ENCODE measurements at places on chromosomes 2 and 18.

DNA sequence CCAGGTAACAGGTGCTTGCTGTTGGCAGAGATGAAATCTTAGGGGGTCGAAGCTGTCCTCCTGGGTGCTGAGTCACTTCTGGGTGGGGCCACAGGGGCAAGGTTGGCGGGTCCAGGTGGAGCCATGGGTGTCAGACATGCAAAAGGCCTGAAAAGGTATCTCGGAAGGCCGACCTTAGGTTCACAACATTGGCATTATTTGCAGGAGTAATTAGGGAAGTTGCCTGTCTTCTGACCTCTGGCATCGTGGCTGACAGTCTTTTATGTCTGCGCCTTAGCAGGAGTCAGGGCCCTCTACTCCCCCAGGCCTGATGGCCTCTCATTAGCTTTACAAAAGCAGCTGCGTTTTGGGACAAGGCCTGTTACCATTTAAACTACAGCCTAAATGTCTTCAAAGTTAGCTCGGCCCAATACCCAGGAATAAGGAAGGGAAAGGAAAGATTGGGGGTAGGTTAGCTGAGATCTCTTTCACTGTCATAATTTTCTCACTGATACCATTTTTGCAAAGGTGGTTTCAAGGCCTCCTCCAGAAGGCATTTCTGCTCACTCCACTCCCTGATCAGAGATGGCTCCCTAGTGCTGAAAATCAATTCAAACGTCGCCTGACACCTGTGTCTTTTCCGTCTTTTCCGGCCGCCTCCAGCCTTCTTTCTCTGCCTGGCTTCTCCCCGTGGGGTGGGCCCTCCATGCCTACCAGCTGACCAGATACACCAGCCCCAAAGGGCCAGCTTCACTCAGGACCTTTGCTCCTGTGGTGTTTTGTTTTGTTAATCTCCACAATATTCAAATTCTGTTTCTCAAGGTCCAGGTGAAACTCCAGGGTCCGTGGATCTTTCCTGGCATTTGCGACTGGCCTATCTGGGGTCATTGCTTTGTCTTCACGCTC is 90.8 kb downstream of the RHOB start:
- DNase-seq: no peak

- no peak for DNase-seq
Observed at GRCh38 chr2:9793918-9794717, 49.2 kb upstream of the TAF1B start.

- DNase-seq: no peak
Observed at GRCh38 chr2:140506606-140507005, 1624.2 kb downstream of the LRP1B start.

DNA sequence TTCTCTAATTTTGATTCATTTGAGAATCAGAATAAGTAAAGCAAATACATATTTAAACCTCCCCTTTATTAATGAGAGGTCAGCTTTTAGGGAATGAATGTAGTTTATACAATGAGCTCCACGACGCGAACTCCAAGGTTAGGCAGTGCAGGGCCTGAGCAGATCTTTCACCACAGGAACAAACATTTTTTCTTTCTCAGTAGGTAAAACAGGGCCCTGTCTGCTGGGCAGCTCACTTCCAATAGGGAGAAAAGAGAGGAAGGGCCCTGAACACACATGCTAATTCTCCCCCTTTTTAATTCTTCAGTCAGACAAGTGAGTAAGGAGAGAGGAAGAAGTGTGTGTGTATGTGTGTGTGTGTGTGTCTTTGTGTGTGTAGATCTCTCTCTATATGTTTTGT is 682.4 kb upstream of the TMEFF2 start:
- no peak for DNase-seq

DNA sequence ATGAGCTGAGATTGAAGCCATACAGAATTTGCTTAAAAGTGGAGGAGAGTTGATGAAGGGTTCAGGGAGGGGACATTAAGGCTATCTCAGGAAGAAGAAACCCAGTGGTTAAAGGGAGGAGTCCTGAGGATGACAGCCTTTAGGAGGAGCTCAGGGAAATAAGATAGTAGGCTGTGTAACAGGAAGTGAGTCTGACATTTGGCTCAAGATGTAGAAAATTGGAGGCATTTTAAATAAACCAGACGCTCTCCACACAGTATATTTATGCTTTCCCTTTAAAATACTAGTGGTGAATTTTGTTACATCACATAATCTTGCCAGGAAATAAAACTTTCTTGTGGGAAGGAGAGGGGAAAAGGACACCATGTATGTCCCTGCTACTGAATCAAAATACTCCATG is 11.6 kb downstream of the KCNH7 start:
- no peak for DNase-seq

- no peak for DNase-seq
Observed at GRCh38 chr18:63888470-63889190, 1.1 kb downstream of the SERPINB2 start.

DNA sequence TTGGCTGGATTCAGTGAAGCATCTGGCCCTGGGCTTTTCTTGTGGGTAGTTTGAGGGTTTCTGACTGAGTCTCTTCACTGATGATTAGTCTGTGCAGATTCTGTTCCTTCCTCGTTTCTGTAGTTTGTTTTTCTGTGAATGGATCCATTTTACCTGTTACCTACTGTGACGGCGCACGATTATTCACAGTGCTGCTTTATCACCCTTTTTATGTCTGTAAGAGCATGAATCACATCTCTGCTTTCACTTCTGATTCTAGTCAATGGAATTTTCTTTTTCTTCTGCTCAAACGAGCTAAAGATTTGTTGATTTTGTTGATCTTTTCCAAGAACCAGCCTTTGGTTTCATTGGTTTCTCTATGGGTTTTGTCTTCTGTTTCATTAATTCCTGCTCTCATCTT is 60.8 kb downstream of the SLC66A2 start:
- DNase-seq: no peak

DNA sequence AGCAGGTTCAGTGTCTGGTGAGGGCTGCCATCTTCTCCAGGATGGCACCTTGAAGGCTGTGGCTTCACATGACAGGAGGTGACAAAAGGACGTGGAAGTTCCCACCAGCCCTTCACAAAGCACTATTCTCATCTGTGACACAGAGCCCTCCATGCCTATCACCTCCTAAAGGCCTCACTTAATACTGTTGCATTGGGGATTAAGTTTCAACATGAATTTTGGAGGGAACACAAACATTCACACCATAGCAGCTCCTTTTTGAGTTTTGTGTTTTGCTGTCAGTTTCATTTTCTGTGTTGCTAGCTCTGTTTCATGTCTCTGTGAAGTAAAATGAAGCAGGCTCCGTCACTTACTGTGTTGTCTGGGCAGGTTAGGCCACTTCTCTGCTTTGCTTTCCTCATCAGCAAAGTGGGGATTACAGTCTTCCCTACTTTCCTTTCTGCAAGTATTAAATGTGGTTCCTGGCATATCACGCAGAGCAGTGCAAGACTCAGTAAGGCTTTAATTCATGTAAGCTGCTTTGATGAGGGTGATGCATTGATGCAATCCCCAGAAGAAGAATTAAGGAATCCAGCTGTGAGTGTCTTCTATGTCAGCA is 31.6 kb downstream of the LIMS1 start:
- DNase-seq: no peak

DNA sequence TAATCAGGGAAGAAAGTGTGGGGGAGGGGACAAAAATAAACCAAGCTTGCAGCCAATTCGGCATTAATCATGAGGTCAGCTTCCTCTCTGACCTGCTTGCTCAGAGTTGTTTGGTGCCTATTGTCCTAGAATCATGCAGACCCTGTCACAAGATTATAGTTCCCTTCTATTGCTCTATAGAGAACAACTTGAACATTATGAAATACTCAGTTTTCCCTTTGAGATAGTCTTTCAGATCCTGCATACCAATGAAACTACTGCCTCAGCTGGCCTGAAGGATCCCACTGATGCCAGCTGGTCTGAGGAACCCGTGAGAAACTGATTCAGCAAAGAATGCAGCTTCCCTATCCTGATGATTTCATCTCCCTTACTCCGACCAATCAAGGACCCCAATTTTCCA is 955 bp upstream of the BBS5 start:
- DNase-seq: no peak

GRCh38 chr18:55403421-55403949 is 184.5 kb downstream of the TCF4 start:
- no peak for DNase-seq

GRCh38 chr2:232609607-232610006 is 23.8 kb upstream of the EFHD1 start:
- DNase-seq: no peak

GRCh38 chr2:120552079-120552478 is 183.6 kb upstream of the GLI2 start:
- no peak for DNase-seq

- DNase-seq: no peak
Observed at GRCh38 chr2:227472265-227473121, 537 bp downstream of the AGFG1 start.

- DNase-seq: peak; percentile 99
Observed at GRCh38 chr2:234676109-234676782, 179.4 kb upstream of the ARL4C start.

GRCh38 chr2:68721482-68722101 is 13.0 kb upstream of the ARHGAP25 start:
- DNase-seq: no peak

GRCh38 chr18:11154368-11154989 is 5.1 kb upstream of the PIEZO2 start:
- peak; percentile 3 for DNase-seq

GRCh38 chr2:120206022-120206581 is 17.1 kb downstream of the TMEM185B start:
- no peak for DNase-seq

DNA sequence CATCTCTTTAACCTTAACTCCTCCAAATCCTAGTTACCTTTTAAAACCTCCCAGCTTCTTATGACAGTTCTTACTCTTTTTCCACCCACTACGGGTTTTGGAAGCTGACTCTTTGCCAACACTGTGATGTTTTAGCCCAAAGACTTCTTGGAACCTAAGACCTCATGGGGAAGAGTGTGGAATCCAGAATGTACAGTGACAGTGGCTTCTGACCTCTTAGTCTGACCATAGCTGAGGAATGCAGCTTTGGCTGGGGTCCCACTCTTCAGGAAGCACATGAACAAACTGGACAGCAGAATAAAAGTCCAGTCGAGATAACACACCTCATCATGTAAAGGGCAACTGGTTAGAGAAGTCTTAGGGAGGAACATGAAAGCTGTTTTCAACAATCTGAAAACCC is 161.1 kb upstream of the PKDCC start:
- no peak for DNase-seq

GRCh38 chr2:221610675-221611074 is 38.6 kb upstream of the EPHA4 start:
- no peak for DNase-seq

- no peak for DNase-seq
Observed at GRCh38 chr2:219775506-219775905, 148.1 kb downstream of the SLC4A3 start.

DNA sequence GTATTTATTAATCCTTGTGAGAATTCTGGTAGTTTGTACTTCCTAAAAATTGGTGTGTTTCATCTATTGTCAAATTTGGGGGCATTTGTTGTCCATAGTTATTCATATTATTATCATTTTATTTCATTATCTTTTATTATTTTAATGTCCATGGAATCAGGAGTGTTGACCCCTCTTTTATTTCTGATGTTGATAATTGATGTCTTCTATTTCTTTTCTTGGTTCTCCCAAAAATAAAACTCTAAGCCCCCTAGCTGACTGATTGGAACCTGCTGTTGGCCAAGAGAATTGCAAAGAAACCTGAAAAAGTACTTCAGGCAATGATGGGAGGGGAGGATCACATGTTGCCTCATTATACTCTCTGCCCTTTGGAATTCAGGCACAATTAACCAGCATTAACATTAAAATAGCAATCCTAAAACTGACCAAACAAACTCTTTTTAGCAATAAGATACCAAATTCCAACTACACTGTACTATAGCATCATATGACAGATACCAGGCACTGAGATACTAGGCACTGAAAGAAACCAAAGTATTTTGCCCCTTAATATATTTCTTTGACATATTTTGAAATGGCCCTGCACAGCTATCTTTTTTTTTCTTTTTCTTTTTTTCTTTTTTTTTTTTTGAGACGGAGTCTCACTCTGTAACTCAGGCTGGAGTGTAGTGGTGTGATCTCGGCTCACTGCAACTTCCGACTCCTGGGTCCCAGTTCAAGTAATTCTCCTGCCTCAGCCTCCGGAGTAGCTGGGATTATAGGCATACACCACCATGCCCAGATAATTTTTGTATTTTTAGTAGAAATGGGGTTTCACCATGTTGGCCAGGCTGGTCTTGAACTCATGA is 1097.2 kb upstream of the CNTNAP5 start:
- DNase-seq: no peak

DNA sequence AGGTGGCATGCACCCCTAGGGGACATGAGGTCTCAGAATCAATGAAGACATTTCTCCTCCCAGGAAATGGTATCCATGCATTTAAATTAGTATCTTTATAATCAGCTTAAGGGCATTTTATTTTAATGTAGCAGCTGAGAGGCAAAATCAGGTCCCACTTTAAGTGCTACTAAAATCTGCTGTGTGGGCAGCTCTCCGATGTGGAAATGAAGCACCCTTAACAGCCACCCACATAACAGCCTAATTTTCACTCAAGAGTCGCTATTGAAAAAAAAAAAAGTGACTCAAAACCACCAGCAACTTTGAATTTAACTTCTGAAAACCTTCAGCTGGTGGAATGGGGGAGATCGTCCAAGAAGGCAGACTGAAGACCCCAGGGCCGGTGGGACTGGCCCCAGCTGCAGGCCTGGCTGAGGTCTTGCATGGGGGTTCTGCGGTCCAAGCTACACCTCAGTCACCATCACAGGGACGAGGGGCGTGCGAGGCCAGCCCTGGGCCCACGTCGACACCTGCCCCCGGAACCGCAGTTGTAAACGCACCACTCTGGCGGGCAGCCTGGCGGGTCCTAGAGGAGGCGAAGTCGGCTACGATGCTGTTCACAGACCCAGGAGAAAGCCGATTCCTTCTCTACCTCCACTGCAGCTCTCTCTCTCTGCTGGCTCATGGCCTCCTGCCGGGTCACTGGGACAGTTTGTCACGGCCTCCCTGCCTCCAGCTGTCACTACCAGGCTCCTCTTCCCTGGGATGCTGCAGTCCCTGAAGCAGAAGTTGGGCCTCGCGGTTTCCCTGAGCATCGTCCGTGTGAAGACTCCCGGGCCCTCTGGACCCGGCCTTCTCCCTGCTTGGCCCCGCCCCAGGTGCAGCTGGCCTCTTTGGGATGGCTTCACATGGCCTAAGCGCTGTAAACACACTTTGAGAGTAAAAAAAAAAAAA is 111.9 kb downstream of the KCNF1 start:
- DNase-seq: no peak

- DNase-seq: no peak
Observed at GRCh38 chr2:39484620-39485495, 47.8 kb upstream of the MAP4K3 start.

DNA sequence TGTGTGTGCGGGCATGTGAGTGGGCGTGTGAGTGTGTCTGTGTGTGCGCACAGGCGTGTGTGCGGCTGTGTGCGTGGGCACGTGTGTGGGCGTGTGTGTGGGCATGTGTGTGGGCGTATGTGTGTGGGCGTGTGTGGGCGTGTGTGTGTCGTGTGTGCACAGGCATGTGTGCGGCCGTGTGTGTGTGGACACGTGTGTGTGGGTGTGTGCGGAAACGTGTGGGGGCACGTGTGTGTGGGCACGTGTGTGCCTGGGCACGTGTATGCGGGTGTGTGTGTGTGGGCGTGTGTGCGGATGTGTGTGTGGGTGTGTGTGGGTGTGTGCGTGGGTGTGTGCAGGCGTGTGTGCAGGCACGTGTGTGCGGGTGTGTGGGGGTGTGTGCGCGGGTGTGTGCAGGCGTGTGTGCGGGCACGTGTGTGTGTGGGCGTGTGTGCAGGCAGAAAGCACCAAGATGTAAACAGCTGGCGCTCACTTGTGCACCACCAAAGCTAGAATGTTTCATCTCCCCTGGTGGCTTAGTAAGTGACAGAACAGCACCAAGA is 31.2 kb upstream of the ALKAL2 start:
- DNase-seq: no peak

All from NCI-H748 treated with DMSO at 0.1 percent for 48 hours (cell line).